Nephron progenitor cell (in vitro differentiated cells): ENCODE measurements at places on chromosomes 1 and 21.

DNA sequence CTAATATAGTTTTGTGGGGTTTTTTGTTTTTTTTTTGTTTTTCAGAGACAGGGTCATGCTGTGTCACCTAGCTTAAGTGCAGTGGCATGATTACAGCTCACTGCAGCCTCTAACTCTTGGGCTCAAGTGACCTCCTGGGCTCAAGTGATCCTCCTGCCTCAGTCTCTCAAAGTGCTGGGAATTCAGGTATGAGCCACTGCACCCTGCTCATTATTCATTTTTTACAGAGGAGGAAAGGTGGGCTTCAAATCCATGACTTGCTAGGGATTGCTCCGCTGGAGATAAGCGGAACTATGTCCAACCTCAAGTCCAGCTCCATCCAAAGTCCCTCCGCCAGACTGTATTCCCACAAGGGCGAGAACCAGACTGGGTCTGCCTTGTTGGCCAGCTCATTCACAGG is 8.0 kb upstream of the SPOCD1 start:
- H3K27ac ChIP-seq: no peak overlapping the region
- no peaks in the 10 kb centered on the region for H3K36me3 ChIP-seq
- H3K4me1 ChIP-seq: peaks cover 15% of the 10 kb centered on the region
- H3K4me3 ChIP-seq: no peak overlapping the region

- no peak overlapping the region for H3K4me3 ChIP-seq
- H3K4me1 ChIP-seq: peaks cover under 1% of the 10 kb centered on the region
- DNase-seq: no peak
Observed at GRCh38 chr1:245666412-245666811, 511.6 kb downstream of the KIF26B start.

DNA sequence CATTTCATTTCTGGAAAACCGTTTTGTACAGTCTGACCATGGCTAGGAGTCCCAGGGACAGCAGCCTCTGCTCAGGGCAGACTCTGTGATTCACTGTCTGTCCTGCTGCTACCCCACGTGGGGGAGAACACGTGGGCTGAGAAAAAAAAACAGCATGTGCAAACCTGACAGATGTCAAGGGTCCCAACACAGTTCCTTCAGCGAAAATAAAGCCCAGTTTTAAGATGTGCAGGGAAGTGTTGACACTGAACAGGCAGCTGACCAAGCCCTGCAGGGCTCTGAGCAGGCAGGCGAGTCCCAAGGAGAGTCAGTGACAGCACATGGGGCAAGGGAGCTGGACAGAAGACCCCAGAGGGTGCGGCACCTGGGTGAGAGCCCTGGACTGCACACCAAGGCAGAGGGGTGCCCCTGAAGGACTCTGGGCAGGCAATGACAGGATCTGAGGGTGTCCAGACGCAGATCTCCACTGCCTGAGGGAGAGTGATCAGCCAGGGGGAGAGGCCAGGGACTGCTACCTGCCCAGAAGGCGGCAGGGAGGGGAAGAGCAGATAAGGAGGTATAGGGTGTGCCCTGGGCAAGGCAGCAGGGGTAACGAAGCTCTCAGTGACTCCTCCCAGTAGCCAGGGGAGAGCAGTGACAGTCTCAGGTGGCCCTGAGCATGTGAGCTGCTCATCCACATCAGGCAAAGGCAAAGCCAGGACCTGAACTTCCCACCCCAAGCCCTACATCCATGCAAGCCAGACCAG is 5.1 kb upstream of the SPATC1L start:
- DNase-seq: no peak
- no peaks in the 10 kb centered on the region for H3K27me3 ChIP-seq
- H3K36me3 ChIP-seq: peaks cover 38% of the 10 kb centered on the region
- H3K4me1 ChIP-seq: peaks cover 66% of the 10 kb centered on the region
- H3K27ac ChIP-seq: peak overlapping the region; percentile 79

GRCh38 chr1:64328193-64328592 is 124.8 kb downstream of the UBE2U start:
- peaks cover 14% of the 10 kb centered on the region for H3K27me3 ChIP-seq
- no peaks in the 10 kb centered on the region for H3K36me3 ChIP-seq
- no peak for DNase-seq
- H3K4me1 ChIP-seq: peaks cover 15% of the 10 kb centered on the region
- H3K27ac ChIP-seq: no peak overlapping the region
- no peak overlapping the region for H3K4me3 ChIP-seq

- DNase-seq: no peak
- peak overlapping the region; percentile 96 for H3K27ac ChIP-seq
- no peaks in the 10 kb centered on the region for H3K27me3 ChIP-seq
- peaks cover 18% of the 10 kb centered on the region for H3K36me3 ChIP-seq
Observed at GRCh38 chr1:46246548-46247435, 771 bp upstream of the RAD54L start.

DNA sequence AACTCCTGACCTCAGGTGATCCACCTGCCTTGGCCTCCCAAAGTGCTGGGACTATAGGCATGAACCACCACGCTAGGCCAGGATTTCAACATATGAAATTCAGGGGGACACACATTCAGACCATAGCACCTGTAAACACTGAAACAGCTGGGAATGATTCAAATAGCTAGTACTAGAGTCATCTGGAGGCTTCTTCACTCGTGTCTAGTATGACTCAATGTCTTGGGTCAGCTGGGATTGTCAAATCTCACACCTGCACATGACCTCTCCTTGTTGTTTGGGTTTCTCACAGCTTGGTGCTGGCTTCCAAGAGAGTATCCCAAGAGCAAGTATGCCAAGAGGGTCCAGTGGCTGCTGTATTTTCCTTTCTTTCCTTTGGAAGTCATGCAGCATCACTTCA is 75.1 kb downstream of the PGM1 start:
- peaks cover under 1% of the 10 kb centered on the region for H3K4me1 ChIP-seq
- H3K36me3 ChIP-seq: no peaks in the 10 kb centered on the region
- H3K4me3 ChIP-seq: no peak overlapping the region
- no peak overlapping the region for H3K27ac ChIP-seq
- DNase-seq: no peak
- no peaks in the 10 kb centered on the region for H3K27me3 ChIP-seq

DNA sequence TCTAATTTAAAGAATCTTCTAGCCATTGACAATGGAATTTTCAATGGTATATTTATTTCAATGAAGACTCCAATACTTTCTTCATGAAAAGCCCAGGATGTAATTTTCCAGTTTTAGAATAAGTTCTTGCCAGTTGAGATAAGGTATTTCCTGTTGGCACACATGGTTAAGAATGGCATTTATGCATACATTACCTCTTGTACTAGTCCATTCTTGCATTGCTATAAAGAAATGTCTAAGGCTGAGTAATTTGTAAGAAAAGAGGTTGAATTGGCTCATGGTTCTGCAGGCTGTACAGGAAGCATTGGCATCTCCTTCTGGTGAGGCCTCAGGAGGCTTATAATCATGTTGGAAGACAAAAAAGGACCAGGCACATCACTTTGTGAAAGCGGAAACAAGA is 1179.6 kb downstream of the AMY1C start:
- no peak overlapping the region for H3K27ac ChIP-seq
- peaks cover 6% of the 10 kb centered on the region for H3K27me3 ChIP-seq
- no peak for DNase-seq
- no peaks in the 10 kb centered on the region for H3K4me1 ChIP-seq

DNA sequence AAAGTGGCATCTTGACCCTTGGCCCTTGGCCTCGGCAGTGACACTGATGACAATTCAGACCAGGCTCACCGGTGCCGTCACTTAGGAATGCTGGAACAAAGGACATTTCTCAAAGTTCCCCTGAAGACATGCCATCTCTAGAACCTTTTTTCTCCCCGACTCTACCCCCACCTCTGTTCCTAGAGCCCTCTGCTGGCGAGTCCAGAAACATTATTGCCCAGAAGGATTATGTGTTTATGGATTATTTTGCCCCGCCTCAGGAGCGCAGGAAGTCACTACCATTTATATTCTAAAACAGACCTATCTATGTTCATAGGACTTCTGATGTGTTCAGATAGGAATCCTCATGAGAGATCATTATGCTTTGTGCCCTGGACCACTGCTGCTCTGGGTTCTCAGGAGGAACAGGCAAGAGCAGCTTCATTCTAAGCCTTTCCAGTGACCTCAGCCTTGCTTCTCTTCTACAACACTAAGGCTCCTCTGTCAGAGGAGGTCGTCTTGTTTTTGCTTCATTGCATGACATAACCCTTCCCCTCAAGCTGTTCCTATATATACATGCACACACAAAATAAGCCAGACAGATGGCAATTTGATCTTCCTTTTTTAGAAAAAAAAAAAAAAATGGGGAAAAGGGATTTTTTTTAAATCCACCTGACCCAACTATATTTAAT is 12.4 kb upstream of the SHISA4 start:
- peaks cover 14% of the 10 kb centered on the region for H3K4me1 ChIP-seq
- no peaks in the 10 kb centered on the region for H3K27me3 ChIP-seq
- no peak for DNase-seq
- H3K27ac ChIP-seq: peak overlapping the region; percentile 76
- H3K4me3 ChIP-seq: no peak overlapping the region

DNA sequence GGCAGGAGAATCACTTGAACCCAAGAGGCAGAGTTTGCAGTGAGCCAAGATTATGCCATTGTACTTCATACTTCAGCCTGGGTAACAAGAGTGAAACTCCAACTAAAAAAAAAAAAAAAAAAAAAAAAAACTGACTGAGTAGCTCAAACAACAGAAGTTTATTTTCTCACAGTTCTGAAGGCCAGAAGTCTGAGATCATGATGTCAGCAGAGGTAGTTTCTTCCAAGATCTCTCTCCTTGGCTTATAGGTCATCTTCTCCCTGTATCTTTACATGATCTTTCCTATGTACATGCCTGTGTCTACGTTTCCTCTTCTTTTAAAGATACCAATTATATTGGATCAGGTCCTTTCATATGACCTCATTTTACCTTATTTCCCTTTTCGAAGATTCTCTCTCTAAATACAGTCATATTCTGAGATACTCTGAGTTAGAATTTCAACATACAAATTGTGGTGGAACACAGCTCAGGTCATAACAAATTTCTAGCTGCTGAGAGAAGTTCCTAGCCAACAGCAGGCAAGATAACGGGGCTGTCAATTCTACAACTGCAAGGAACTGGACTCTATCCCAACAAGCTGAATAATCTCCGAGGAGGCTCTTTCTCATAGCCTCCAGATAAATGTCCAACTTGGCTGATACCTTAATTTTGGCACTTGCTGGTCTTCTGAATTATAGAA is 187.7 kb upstream of the ADAMTS5 start:
- H3K4me3 ChIP-seq: no peak overlapping the region
- no peak for DNase-seq
- H3K36me3 ChIP-seq: no peaks in the 10 kb centered on the region
- H3K27ac ChIP-seq: no peak overlapping the region
- H3K4me1 ChIP-seq: peaks cover 26% of the 10 kb centered on the region
- H3K27me3 ChIP-seq: no peaks in the 10 kb centered on the region

- H3K36me3 ChIP-seq: peaks cover 4% of the 10 kb centered on the region
- no peak for DNase-seq
- peaks cover 14% of the 10 kb centered on the region for H3K4me1 ChIP-seq
- H3K4me3 ChIP-seq: peak overlapping the region; percentile 45
Observed at GRCh38 chr21:44574457-44575306, 1.2 kb downstream of the KRTAP10-4 start.

DNA sequence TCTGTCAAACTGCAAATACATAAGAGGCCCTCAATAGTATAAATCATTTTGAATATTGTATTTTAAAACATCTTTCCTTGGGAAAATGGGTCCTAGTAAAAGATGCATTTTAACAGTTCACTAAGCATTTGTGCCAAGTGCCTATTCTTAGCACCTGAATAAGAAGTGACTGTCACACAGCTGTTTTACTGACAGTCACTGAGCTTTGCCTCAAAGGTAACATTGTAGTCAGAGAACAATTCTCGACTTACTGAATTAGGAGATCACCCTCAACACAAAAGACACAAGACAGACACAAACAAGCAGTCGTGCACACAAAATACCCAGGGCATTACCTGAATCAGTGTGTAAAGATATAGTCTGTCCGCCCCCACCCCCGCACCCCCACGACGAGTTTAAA is 408 bp downstream of the ESRRG start:
- H3K27ac ChIP-seq: no peak overlapping the region
- DNase-seq: no peak
- peak overlapping the region; percentile 90 for H3K4me3 ChIP-seq
- peaks cover 30% of the 10 kb centered on the region for H3K27me3 ChIP-seq

GRCh38 chr1:172386046-172386445 is 34.4 kb upstream of the C1orf105 start:
- DNase-seq: no peak
- H3K4me3 ChIP-seq: no peak overlapping the region
- H3K27me3 ChIP-seq: peaks cover 5% of the 10 kb centered on the region

- H3K4me3 ChIP-seq: no peak overlapping the region
- peaks cover 34% of the 10 kb centered on the region for H3K36me3 ChIP-seq
- no peaks in the 10 kb centered on the region for H3K27me3 ChIP-seq
- no peak for DNase-seq
Observed at GRCh38 chr1:28062806-28063205, 25.6 kb downstream of the EYA3 start.

GRCh38 chr1:159911326-159912070 is 11.5 kb upstream of the CFAP45 start:
- H3K4me3 ChIP-seq: no peak overlapping the region
- H3K27me3 ChIP-seq: peaks cover 8% of the 10 kb centered on the region
- peaks cover 43% of the 10 kb centered on the region for H3K4me1 ChIP-seq
- no peaks in the 10 kb centered on the region for H3K36me3 ChIP-seq
- DNase-seq: no peak
- no peak overlapping the region for H3K27ac ChIP-seq

DNA sequence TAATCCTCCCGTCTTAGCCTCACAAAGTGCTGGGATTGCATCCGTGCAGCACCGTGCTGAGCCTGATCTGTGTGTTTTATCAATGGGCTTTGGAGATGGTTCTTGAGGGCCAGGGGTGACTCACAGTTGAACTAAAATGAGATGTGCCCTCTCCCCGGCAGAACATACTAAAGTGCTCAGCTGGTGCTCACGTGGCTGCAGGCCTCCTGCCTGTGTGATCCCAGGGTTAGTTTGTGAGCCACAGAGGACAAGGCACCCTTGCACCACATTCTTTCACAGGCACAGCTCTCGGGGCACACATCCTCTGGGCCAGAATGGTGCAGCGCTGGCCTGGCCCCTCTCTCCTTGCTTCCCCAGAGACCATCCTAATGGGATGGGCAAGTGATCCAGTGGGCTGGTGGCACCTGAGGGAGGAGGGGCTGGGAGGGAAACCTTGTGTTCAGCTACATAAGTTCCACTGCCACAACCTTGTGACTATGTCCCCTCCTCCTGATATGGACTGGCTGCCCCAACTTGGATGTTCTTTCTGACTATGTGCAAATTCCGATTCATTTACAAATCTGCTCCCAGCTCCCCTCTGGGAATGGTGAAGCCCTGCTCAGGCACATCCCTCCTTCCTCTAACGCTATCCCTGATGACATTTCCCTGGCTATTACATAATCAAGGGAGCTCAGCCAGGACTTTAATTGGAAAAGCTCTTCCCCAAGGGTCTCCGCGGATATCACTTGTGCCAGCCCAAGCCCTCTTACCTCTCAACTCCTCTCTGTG is 197.0 kb upstream of the EDN2 start:
- H3K4me3 ChIP-seq: no peak overlapping the region
- peaks cover 26% of the 10 kb centered on the region for H3K4me1 ChIP-seq
- no peak overlapping the region for H3K27ac ChIP-seq
- DNase-seq: no peak
- no peaks in the 10 kb centered on the region for H3K36me3 ChIP-seq

- DNase-seq: peak; percentile 42
- H3K27ac ChIP-seq: no peak overlapping the region
- no peak overlapping the region for H3K4me3 ChIP-seq
- peaks cover 8% of the 10 kb centered on the region for H3K4me1 ChIP-seq
- H3K36me3 ChIP-seq: no peaks in the 10 kb centered on the region
Observed at GRCh38 chr1:112298558-112298957, 97.5 kb upstream of the CTTNBP2NL start.
